ENCODE measurements at places on chromosomes 12 and 14.

GRCh38 chr12:49968471-49968870, 4.3 kb upstream of the AQP6 start:
- peak; percentile 25 for DNase-seq

GRCh38 chr14:97301931-97302559, 504.9 kb downstream of the VRK1 start:
- no peak for DNase-seq

DNA sequence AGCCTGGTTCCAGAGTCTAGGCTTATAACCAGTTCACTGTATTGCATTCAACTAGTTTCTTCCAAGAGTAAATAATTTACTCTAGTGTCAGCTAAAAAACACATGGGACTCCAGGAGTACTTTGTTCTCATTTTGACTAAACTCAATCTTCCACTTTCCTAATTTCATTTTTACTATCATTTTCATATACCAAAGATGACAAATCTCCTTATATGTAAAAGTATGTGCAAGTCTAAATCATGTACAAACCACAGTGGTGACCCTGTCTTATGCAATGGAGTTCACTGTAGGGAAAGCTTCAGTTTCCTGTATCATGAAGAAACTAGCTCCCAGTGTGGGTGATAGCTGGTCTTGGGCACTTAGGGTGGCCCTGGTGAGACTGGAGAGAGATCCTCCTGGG, 151.6 kb downstream of the HELB start:
- no peak for DNase-seq

- DNase-seq, result no peak
These were observed 6.4 kb downstream of the NGB start for GRCh38 chr14:77264466-77265186.

DNA sequence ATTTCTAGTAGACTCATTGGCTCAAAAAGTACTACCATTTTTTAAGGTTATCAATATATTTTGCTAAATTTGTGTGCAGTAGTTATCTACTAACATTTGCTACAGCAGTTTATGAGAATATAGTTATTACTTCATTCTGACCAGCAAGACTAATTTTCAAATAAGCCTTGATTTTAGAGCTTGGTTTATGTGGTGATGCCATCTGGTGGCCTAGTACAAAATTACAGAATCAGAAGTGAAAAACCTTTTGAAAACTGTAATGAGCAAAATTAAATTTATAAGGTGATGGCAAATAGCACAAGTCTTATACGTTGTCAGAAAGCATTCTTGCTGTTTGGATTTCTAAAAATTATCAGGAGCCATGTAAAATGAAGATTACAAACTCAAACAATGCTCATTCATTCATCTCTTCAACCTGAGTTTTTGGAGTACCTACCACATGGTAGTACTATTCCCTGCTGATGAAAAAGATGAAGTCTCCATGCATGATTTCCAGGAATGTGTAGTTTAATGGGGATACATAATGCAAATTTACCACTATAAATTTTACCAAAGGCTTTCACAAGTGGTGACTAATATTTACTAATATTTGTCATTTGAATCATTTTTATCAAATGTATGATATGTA, 51.0 kb downstream of the MAGOHB start:
- no peak for DNase-seq

DNA sequence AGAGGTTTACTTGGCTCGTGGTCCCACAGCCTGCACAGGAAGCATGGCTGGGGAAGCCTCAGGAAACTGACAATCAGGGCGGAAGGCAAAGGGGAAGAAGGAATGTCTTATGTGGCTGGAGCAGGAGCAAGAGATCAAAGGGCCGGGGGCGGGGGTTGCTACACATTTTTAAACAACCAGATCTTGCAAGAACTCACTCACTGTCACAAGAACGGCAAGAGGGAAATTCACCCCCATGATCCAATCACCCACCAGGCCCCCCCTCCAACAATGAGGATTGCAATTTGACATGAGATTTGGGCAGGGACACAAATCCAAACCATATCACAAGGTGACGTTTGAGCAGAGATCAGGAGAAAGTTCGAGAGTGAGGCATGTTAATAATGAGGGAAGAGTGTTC, 163.7 kb upstream of the RPH3A start:
- no peak for DNase-seq

DNA sequence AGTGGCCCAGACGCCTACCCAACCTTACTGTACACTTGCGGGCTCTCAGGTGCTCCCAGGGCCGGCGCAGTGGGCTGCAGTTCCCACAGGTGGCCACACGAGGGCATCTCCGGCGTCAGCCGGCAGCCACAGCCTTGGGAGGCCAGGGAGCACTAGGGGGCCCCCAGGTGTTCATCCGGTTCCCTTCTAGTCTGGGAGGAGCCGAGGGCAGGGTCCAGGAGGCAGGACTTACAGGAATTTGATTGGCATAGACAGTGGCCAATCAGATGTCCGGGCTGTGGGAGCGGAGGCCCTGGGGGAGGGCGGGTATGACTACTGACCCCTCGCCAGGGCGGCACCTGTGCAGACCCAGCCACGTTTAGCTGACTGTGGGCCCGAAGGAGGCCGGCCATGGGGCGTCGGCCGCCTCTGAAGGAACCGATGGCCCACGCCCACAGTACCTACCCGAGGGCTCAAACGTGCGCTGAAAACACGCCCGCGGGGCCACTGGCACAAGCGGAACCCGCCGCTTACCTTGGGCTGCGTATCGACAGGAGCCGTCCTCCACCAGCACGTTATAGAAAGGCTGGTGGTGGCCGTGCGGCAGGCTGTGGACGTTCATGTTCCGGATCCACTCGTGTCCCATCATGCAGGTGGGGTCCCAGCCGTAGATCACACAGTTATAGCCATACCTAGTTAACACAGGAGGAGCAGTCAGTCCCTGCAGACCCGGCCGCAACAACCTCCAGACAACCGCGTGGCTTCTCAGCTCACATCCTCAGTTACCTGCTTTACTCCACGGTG, 34.8 kb downstream of the FBXO21 start:
- peak; percentile 77 for DNase-seq

- DNase-seq, result no peak
These were observed 17.4 kb upstream of the ARHGAP5 start for GRCh38 chr14:32059702-32060101.
